ENCODE measurements at places on chromosomes 6 and 20.

DNA sequence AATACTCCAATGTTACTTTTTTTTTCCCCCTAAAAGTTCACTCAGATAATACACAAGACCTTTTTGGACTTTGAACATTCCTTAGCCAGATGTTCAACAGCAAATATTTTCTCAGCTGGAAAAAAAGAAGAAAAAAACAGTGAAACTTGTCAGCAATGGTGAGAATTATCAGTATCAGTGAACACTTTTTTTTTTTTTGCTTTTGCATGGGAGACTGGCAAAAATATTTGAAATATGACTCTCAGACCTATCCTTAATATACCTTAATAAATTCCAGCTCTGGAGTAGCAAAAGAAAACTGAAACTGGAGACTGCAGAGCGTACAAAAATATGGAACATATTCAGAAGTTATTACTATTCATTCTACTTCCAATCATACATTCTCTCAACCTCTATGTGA is 92.3 kb downstream of the RFPL4B start:
- DNase-seq, result no peak

- DNase-seq, result no peak
These were observed 22.3 kb downstream of the LAMA5 start for GRCh38 chr20:62344782-62345181.

DNA sequence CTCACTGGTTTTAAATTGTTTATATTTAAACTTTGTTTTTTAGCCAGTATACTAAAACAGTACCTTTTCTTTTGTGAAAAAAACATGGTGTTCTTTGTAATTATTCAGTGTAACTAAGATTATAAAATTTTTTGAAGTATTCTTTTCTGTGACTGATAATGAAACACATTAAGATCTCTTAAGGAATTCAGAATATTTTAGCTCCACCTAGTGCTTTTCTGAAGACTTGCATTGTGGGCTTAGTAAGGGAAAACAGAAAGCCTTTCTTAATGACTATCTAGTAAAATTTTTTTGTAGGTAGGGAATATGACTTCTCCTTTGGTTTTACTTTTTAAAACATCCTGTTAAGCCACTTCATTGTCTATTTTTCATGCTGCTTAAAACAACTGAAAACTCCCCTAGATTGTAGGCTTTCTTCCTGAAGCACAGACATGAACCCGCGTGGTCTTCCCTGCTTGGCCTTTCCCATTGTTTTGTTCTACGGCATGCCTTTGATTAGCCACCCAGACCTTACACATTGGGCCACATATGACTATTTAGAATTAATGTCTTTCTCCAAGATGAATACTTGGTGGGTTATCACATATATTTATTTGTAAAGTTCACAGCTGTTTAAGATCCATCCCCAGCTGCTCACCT is 72.1 kb downstream of the AFDN start:
- DNase-seq, result no peak

- no peak for DNase-seq
These were observed 67.1 kb downstream of the TASP1 start for GRCh38 chr20:13571662-13572061.

DNA sequence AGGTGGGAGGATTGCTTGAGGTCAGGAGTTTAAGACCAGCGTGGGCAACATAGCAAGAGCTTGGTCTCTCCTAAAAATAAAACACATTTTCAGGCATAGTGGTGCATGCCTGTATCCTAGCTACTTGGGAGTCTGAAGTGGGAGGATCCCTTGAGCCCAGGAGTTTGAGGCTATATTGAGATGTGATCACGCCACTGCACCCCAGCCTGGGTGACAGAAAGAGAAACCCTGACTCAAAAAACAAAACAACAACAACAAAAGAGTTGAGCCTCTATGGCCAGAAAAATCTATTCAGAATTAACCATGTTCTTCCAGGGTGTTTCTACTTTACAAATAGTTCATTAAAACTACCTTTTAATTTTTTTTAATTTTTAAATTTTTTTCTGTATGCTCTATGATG is 60.6 kb downstream of the TIAM2 start:
- DNase-seq, result no peak

- no peak for DNase-seq
These were observed 435.5 kb upstream of the PLCB4 start for GRCh38 chr20:8633366-8633765.

DNA sequence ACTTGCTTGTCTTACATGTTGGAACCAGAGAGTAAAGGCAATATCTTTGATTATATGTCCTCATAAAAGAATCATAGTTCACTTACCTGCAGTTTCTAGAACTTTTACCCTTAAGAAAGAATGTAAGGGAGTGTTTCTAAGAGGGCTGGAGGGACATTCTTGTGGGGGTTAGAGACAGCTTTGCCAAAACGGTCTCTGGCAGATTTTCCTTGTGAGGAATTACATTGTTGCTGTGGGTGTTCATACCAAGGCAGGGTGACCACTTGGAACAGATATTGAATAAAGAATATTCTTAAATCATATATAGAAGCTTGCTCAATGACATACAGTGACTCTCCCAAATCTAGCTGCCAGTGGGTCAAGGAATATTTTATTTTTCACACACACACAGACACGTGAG is 517.6 kb upstream of the SOX4 start:
- no peak for DNase-seq

GRCh38 chr6:119559586-119559985 is 210.0 kb upstream of the MAN1A1 start:
- DNase-seq, result no peak

DNA sequence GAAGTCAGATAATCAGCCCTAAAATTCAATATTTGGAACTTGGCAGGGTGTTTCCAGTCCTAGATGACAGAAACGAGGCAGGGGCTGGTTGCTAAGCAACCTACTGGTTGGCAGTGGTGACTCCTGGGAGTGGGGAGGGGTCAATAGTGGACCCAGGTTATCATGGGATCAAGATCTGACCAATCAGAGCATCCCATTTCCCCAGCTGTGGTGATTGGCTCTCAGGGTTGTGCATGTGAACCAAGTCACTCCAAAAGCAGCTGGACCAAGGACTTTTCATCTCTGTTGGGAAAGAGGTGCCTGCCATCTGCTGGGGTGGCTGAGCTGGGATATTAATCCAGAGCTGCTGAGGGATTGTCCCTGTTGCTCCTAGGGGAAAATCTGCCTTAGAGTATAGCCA is 253.4 kb downstream of the PREX1 start:
- DNase-seq, result no peak

DNA sequence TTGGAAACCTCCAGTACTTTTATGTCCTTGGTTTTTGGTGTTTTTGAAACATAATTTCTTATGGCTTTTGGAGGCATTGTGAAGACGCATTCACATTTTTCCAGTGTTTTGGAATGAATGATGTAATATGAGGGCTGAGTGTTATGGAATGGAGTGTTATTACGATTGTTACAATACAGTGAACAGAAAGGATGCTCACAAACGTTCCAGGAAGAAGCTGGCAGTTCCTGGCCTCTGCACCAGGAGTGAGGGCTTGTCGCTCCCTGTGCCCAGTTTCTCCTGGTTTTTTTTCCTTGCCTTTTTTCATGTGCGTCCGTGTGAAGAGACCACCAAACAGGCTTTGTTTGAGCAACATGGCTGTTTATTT is 20.3 kb downstream of the GMPR start:
- no peak for DNase-seq

GRCh38 chr6:15608396-15608795 is 54.4 kb downstream of the DTNBP1 start:
- DNase-seq, result no peak

- DNase-seq, result no peak
These were observed 808 bp downstream of the SDC4 start for GRCh38 chr20:45347297-45347935.

- no peak for DNase-seq
These were observed 866.5 kb downstream of the KIF16B start for GRCh38 chr20:15706719-15707118.

DNA sequence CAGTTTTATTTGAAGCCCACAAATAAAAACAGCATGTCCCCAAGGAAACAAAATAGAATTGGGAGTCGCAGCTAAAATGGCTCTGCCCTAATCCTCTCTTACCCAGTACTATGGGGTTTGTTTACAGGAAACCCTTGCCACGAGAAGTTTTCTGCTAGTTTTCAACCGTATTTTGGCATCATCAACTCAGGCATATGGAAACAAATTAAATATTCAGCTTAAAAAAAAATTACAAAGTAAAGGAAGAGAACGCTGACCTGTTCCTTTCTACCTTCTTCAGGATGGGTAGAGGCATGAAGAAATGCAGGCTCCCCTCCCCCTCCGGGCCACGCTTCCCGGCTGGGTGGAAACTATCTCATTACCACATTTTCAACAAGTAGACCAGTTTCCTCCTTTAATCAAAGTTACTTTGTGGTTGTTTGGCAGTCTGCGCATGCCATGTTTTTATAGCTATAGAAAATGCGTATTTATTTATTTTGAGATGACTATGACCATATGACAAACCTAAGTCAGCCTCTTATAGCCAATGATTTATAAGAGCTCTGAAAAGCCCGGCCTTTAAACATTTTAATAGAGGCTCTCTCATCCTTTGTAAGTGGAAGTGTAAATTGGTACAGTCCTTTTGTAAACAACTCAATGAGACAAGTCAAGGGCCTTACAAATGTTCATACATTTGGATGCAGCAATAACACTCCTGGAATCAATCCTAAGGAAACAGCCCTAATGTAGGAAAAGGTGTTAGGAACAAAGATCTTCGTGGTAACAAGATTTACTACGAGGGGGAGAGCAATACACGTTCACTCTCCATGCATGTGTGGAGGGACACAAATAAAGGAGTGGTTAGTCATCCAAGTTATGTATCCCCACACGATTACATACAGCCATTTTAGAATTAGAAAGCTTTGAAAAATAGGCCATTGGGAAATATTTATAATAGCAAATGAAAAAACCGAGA is 16.1 kb upstream of the ZNF217 start:
- peak; percentile 48 for DNase-seq

GRCh38 chr6:131946992-131947955 is 3.9 kb downstream of the CCN2 start:
- DNase-seq, result no peak

- DNase-seq, result no peak
These were observed 165.8 kb upstream of the CITED2 start for GRCh38 chr6:139540276-139540675.

Data from mucosa of gallbladder (tissue), 1 donor.